Esophagus mucosa (tissue), 1 donor: ENCODE measurements at places on chromosomes 3 and 15. TPM values are rescaled to one million over a fixed set of nuclear protein-coding genes. Genes with fewer than 3 reads are reported as not detected.

- no peak for ATAC-seq
These were observed 53.5 kb downstream of the STRIT1 start for GRCh38 chr3:155239960-155240359.

- ATAC-seq, result no peak
These were observed 267.8 kb upstream of the C2CD4B start for GRCh38 chr15:62432702-62433398.

The KIF9 gene
- total RNA-seq, result 4.4 TPM

GRCh38 chr3:148955544-148956346 lies 35.6 kb upstream of the GYG1 start:
- ATAC-seq, result peak; percentile 45

The ALCAM gene
- 4.7 TPM for total RNA-seq

The CELF6 gene
- total RNA-seq, result not detected

GRCh38 chr3:152642658-152643057 lies 192.3 kb upstream of the P2RY1 start:
- ATAC-seq, result no peak

GRCh38 chr15:100859970-100860828 lies 19.4 kb upstream of the ALDH1A3 start:
- no peak for ATAC-seq

DNA sequence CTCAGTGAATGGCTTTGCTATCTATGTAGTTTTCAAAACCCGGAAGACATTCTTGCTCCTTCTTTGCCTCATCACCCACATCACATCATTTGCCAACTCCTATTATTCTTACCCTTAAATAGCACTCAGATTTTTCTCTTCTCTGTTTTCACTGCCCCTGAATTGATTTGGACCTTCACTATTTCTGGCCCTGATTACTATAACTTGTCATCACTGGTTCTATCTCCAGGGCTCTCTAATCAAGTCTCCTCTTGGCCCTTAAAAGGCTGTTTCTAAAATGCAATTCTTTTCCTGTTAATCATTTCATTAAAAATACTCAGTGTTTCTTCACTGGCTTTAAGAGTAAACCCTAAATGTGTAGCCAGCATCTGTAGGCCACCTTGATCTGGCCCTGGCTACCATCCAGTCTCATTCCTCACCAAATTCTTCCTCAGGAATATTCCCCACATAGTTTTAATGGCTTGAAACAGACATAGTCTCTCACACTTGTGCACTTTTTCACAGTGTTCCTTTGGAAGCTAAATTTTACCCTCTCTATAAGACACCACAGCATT lies 437.1 kb upstream of the CBLB start:
- no peak for ATAC-seq

- peak; percentile 58 for ATAC-seq
These were observed 43.9 kb downstream of the BHLHE40 start for GRCh38 chr3:5022966-5023776.

- peak; percentile 14 for ATAC-seq
These were observed 55.5 kb downstream of the ST6GAL1 start for GRCh38 chr3:186985661-186986364.

DNA sequence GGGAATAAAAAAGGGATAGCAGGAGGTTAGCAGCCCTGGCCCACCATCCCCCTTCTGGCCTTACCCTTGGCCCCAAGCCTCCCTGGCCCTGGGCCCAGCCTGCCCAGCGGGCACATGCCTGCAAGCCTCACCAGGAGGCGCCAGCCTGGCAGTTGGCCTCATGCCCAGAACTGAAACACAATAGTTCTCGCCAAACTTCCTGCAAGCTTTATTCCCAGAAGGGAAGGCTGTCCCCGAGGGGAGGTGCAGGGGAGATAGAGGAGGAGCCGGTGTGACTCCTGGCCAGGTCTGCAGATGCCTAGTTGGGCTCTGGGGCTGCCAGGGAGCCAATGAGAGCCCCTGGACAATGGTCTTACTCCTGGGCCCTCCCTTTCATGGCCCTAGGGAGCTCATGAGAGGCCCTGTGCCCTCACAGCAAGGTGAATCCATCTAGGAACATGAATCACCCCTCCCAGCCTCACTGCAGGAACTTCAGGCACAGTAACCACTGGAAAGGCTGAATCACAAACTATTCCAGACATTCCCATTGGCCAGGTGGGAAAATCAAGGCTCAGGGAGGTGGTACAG lies 4.0 kb downstream of the CCDC33 start:
- ATAC-seq, result peak; percentile 47

The IMPG2 gene
- total RNA-seq, result 0.08 TPM

- ATAC-seq, result no peak
These were observed 67.0 kb downstream of the CLDN11 start for GRCh38 chr3:170485696-170486095.

The P2RY12 gene
- not detected for total RNA-seq

DNA sequence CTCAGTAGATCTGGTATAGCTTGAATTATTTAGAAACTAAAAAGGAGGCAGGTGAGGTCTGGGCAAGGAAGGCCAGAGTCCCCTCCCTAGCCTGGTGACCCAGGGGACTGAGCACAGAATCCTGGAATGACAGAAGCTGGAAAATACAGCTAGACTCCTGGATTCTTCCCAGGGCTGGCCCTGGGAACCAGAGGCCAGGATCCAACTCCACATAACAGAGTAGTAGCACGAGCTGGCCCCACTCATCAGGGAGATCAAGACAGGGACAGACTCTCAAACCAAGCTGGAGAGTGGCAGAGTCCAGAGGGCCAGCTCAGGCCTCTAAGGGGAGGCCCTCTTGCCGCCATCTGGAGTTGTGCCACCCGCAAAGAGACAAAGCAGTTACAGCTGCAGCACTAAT lies 10.7 kb downstream of the VIPR1 start:
- no peak for ATAC-seq

The KY gene
- not detected for total RNA-seq
